ENCODE measurements at places on chromosomes 6 and 20.

DNA sequence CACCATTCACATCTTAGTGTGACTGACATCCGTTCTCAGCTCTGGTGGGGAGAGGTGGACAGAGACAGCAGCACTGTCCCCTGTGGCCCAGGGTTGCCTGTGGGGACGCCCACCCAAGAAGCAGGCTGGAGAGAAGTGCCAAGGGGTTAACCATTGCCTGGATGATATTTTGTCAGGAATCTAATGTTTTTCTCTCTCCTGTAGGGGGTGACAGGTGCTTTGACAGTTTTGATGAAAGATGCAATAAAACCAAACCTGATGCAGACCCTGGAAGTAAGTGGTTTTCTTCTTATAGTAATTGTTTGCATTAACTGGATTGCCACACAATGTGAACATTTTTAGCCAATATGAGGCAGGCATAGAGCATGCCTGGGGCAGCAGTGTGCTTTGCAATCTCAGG lies 99.3 kb downstream of the MTHFD1L start:
- ATAC-seq, result no peak

GRCh38 chr6:116666869-116667268 lies 1.7 kb downstream of the ZUP1 start:
- ATAC-seq, result peak; percentile 30

GRCh38 chr6:1631251-1631650 lies 21.5 kb downstream of the FOXC1 start:
- no peak for ATAC-seq

DNA sequence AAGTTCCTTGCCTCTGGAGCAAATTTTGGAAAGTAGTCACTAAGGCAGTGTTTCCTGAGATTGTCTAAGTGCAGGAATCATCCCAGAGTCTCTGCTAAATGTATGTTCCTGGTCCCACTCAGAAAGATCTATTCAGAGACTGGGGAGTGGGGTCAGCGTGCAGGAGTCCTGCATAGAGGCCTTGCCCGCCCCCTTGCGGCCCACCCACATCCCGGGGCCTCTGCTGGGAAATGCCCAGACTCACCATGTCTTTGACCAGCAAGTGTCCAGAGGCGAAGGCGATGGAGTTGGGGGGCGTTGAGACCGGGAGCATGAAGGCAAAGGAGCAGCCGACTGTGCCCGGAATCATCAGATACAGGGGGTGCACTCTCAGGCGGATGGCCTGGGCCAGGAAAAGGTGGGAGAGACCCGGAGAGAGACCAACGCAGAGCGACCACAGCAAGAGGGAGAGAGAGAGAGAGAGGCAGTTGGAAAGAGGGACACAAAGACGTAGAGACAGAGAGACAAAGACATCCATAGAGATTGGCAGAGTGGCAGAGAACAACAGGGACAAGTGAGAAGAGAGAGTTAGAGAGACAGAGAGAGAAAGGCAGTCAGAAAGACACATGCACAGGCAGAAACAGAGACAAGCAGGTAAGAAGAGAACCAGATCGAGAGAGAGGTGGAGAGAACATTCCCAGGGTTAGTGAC lies 12.9 kb upstream of the OCSTAMP start:
- no peak for ATAC-seq

DNA sequence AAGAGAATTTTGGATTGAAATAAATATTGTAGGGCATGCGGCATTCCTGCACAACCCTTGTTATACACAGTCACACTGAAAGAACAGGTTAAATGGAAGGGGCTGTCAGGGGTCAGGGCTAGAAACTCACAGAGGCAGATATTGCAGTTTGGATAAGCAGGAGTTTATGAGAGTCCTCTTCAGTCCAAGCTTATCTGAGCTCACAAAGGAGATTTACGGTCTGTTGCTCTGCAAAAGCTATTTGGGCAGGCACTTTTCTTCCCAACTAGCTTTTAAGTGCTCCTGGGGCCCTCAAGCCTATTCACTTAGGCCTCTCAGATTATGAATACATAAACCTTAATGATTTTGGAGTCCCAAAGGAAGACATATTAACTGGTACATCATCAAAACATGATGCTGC lies 156.2 kb downstream of the SOX4 start:
- ATAC-seq, result no peak

DNA sequence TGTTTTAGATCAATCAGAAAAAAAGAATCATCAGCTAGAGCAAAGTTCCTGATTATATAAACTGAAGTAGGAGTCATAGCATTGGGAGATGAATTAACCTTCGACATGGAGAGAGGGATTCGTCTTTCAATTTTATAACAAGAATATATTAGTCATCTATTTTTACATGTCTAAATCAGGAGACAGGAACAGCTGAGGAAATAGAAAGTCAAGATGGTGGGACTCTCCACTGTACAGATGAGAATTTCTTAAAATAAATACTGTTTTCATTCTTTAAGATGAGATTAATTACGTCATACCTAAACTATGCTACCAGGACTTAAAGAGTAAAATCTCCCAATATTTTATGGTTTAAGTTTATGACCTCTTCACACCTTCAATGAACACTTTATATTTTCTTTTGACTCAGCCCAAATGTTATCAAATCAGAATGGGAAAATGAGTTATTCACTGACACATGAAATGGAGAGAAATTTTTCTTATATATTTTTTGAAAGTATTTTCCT lies 1137.7 kb downstream of the EPHA7 start:
- ATAC-seq, result no peak

- peak; percentile 44 for ATAC-seq
Observed at GRCh38 chr20:5127204-5127858, 523 bp downstream of the CDS2 start.

DNA sequence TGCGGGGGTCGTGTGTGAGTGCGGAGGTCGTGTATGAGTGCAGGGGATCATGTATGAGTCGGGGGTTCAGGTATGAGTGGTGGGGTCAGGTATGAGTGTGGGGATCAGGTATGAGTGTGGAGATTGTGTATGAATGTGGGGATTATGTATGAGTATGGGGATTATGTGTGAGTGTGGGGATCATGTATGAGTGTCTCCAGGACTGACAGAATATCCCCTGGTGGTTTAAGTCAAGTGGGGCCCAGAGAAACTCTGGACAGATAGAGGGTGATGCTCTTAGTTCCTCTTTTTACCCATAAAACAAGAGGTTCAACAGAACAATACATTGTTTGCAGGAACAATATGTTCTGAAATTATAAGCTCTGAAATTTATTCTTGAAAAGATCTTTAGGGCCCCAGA lies 131.9 kb downstream of the UST start:
- peak; percentile 64 for ATAC-seq

- ATAC-seq, result no peak
Observed at GRCh38 chr6:79676785-79677736, 45.9 kb downstream of the SH3BGRL2 start.

DNA sequence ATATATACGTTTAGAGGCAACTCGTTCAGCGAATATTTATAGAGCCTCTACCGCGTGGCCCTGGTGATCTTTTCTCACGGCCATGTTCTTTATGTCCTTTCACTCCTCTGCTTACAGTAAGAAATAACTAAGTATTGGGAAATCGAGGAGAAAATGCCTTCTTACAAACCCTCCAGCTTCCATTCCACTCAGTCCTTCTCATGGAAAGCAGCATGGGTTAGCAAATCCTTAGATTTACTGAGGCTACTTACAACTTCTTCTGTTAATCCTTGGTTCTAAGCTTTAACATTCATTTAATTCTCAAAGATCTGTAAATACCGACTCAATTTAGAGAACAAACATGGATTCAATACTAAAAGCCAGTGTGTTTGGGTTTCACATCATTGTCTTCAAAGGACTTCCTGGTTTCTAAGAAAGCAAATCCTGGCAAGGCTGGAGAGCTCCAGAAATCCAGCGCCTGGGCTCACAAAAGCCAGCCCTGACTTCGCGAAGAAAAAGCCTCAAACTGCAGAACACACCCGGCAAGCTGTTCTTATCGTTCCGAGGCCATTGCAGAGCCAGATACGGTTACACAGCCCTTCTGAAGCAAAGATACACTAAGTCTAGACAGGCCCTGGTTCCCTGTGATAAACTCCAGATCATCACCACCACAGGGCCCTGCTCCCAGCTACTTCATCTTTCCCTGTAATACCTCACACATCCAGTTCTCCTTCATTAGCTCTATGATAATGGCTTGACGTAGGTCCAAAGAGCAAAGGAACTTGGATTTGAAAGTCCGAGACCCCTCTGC lies 19.2 kb downstream of the AGPAT4 start:
- no peak for ATAC-seq

DNA sequence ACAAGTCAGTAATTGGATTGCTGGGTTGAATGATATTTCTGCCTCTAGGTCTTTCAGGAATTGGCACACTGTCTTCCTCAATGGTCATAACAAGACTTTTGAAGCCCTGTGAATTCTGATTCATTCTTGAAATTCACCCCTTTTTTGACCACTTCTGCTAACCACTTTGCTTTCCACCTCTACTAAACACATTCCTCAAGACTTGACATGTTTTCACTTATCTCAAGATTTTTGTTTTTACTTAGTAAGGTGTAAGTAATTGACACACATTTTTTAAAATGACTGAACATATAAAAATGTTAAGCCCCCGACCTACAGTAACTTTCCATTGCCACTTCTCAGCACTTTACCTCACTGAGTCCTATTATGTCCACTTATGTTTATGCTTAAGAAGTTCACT lies 239.1 kb downstream of the GRM1 start:
- ATAC-seq, result no peak

DNA sequence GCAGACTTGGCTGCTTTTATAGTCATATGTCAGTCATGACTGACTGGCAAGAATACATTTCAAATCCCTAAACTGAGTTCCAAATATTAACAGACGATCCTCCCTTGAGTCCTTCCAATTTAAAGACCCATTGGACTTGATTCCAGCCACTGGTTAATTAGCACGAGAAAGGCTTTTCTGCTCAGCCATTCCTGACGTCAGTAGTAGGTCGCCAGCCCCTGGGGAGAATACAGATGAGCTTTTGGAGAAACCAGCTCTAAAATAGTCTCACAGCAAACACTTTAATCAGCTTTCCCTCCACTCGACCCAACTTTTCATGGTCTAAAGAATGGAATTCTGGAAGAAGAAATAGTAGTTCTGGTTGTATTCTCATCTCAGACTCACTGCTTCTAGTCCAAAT lies 91.6 kb downstream of the SLC22A3 start:
- ATAC-seq, result no peak

DNA sequence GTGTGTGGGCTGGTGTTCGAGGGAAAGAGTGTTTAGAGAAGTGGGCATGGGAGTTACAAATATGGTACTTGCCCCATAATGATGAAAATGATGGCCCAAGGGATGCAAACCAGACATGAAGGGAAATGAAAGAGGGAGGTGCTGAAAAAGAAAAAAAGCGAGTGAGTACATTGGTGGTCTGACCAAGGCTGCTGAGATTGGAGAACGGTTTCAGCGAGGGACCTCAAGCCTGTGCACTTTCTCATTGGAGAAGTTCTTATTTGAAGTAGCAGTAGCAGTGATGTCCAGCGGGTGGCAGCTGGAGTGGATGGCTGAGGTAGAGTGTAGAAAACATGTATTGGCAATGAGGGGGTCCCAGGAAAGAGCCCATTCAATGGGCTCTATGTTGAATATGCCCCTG lies 54.8 kb downstream of the TNFAIP3 start:
- ATAC-seq, result peak; percentile 41

DNA sequence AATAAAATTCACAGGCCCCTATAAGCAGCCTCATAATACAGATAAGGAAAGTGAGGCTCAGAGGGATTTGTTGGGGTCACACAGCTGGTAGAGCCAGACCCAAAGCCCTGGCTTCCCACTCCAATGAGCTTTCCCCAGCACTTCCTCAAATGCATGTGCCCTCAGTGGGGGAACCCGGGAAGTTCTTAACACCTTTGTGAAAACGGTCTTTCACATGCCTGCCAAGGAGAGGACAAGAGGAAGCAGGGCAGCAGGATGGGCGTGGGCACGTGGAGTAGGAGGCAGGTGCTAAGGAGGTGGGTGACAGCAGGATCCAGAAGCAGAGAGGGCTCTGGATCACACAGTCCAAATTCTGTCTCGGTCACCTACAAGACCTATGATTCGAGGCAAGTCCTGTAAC lies 598 bp downstream of the PI16 start:
- no peak for ATAC-seq

DNA sequence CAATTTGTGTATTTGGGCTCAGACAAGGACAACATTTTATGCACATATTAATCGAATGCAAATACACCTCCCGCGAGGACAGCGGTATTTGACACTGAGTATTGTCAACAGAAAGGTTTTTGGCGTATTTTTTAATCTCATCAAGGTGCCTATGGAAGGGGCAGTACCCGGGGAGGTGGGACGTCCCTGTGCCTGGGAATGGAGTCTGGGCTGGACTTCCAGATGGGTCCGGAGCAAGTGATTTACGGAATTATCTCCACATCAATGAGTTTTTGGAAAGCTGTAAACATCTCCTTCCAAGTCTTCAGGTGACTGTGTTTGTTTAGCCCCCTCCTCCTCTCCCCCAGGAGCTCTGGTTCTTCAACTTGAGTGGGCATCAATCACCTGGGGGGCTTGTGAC lies 39.8 kb downstream of the PRR18 start:
- no peak for ATAC-seq
